ENCODE measurements at places on chromosomes 11 and 22.

DNA sequence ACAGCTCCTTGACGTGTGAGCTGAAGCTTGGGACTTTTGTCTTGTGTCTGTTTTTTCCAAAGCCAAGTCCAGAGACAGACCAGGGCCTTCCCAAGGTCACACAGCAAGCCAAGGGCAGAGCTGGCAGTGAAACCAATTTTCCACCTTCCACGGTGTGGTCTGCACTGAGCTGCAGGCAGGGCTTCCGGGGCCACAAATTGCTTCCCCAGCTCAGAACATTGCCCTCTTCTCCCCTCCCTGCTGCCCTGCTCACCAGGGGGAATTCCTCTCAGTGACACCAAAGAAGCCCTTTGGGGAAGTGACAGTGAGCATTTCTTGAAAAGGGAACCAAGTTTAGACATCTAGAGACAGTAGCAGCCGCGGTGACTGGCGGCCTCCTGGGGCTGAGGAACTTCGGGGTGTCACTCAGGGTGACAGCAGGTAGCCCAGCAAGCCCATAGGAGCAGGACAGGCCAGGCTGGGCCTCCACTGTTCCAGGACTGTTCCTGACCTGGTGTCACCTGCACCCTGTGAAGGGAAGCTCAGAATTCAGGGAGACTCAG, 9.2 kb downstream of the FXYD2 start:
- peak; percentile 74 for DNase-seq

DNA sequence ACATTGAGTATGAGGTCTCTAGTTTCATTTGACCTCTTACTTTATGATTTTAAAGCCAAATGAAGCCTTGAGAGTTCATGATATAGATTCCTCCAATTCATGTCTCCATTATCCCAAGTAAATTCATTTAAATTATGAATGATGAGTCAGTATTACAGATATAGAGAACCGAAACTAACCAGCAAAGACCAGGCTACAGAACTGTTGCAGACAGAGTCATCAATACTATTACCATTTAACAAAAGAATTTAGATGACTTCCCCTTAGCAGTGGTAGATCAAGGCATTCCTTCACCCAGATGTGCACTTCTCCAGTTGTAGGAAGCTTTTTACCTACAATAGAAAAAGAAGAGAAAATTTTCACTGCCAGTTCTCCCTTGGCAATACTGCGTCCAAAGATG, 11.8 kb upstream of the CCDC89 start:
- DNase-seq = no peak

- no peak for DNase-seq
Measured at GRCh38 chr11:24900514-24900913, 403.7 kb downstream of the LUZP2 start.

DNA sequence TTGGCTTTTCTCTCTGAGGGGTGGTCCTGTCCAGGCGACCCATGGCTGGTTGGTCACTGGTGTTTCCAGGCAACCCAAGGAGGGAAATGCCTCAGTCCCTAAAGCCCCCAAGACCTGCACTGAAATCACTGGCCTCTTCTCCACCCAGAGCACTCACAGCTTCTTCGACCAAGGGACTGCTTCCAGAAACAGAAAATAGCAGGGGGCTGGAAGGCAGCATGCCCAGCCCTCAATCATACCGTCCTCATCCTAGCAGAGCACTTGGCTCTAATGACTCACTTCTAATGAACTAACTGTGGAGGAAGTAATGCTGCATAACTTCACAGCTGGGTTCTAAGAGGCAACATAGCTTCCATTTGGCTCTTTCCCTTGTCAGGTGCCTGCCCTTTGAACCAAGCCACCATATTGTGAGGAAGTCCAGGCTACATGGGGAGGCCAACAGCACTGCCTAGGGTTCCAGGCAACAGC, 27.6 kb downstream of the DKK3 start:
- no peak for DNase-seq

- DNase-seq = no peak
Measured at GRCh38 chr11:79082280-79082679, 358.6 kb downstream of the TENM4 start.

GRCh38 chr11:1348796-1349326, 39.4 kb upstream of the TOLLIP start:
- DNase-seq = no peak

- DNase-seq = no peak
Measured at GRCh38 chr11:61125310-61125684, 23.0 kb downstream of the CD5 start.

DNA sequence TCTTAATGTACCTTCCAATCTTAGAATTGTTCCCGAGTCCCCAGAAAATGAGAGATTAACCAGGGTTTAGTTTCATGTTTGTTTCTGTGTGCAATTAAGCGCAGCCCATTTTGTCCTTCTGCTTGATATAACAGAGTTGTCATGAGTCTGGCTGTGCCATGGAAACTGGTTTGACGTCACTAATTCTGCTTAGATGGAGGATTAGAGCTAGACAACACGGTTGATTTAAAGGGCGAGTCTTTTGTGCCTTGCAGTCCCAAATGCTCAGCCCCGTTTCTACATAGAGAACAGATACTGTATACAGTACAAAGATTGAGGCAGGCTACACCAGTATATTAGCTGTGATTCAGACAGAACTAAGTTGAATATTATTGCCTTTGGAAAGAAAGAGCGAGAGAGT, 45.5 kb upstream of the ALKBH3 start:
- no peak for DNase-seq

DNA sequence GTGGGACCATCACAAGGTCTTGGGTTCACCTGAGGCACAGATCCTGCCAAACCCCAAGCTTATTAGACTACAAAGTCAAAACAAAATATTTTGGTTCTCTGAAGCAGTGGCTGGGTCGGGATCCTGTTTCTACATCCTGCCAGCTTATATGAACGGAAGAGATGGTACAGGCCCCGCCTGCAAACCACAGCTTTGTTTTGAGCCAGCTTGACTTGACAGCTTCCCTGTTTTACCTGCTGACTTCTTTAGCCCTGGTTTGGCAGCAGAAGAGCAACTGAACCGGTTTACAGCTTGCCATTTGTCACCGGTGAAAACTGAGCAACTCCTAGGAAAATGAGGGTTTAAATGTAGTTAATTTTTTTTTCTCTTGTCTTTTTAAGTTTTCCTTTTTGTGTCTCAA, 11.4 kb downstream of the PACS1 start:
- peak; percentile 63 for DNase-seq

- peak; percentile 26 for DNase-seq
Measured at GRCh38 chr11:69718147-69718546, 14.3 kb upstream of the FGF19 start.

GRCh38 chr11:14567064-14567651, 47.0 kb upstream of the PSMA1 start:
- DNase-seq = no peak

DNA sequence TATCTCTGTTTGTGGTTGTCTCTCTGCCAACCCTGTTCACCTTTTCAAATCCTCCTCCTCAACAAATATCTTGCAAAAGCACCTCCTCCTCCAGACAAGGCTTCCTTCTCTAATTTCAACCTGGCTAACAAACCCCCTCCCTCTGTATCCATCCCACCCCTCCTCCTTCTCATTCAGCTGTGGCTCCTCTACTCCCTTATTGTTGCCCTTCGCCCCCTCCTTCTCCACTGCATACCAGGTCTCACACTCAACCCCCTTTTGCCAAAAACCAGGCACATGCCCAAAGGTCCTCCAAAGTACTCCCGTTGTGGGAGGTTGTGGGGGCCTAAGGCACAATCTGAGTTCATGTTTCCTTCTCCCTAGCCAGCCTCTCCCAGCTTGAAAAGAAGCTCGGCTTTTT, 110.6 kb downstream of the JRKL start:
- no peak for DNase-seq

DNA sequence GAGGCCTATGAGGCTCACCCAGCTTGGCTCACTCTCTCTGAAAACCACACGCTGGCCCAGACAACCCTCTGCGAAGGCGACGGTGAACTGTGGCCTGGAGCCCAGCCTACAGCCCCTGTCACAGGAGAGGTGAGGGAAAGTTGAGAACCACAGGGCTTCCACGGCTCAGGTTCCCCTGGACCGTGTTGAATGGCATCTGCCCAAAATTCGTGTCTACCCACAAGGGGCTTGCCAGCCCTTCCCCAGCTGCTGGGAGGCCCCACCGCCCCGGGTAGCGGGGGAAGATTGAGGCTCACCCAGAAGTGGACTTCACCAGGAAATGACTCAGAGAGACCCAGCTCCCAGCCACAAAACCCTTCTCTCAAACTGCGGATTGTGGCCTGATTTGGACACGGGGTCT, 197.1 kb downstream of the CTTN start:
- no peak for DNase-seq

GRCh38 chr11:126186025-126186698, 25.3 kb downstream of the RPUSD4 start:
- DNase-seq = no peak

DNA sequence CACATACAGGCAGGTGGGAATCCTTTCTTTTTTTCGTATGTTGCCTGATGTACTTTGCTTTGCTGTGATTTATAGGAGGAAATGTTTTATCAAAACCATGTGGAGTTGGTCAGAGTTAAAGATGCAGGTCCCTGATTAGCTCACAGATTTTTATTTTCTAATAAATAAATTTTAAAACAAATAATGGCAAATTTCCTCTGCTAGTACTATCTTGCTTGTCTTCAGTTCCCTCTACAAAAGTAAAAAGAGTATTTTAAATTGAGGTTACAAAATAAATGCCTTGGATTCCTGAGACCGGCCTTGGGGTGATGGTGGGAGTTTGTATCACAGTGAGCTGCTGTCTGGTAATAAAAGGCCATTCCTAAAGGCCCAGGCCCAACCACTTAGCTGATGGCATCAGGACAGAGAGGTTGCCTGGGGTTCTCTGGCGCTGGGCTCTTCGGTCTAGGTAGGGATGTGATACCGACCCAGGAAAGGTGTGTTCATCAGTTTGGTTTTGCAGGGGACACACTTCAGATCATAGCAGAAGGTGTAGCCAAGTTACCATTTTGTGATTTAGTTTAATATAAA, 129.0 kb downstream of the TBC1D22A start:
- DNase-seq = no peak

DNA sequence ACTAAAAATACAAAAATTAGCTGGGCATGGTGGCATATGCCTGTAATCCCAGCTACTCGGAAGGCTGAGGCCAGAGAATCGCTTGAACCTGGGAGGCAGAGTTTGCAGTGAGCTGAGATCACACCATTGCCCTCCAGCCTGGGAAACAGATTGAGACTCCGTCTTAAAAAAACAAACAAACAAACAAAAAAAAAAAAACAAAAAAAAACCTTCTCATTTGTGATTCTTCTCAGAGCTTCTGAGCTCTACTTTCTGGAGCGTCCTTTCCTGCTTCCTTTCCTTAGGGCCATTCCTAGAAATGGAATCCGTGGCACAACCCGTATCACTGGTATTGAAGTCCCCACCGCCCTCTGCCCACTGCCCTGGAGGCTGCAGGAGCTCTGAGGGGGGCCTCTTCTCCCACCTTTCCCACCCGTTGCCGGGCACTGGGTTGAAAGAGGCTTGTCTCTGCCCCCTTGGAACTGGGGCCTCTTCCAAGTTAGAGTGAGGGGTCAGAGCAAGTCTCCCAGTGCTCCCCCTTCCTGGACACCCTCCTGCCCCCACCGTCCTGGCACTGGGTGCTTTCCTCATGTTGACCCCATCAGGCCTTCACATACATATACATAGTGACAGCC, 2.0 kb upstream of the SHISA8 start:
- no peak for DNase-seq

DNA sequence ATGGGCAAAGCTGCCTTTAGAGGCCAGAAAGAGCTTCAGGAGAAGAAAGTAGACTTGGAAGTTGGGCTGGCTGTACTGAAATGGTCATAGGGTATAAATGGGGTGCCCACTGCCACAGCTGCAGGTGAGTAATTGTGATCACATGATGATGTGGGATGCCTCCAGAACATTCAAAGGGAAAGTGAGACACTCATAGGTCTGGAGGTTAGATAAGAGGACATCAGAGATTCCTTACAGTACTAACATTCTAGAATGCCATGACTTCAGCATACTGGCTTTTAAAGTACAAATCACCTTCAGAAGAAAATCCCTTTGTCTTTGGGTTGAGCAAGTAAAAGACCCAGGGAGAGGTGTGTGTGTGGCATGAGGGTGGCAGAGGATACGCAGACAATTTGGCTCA, 419.2 kb downstream of the TENM4 start:
- no peak for DNase-seq

DNA sequence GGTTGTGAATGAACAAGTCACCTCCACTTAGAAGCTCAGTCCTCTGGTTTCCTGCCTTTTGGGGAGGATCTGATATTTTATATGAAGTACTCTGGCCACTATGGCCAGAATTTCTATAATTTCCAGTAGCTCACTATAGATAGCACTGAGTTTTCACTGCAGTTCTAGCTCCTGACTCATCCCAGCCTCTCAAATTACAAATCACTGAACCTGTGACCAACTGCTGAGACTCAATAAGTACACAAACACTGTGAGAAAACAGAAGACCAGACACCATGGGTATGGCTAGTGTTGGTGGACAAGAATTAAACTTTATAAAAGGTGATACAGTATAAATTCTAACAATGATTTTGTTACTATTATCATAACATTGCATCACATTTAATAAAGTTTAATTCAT, 47.1 kb upstream of the UCP3 start:
- DNase-seq = no peak

- no peak for DNase-seq
Measured at GRCh38 chr11:93403930-93404329, 73.4 kb downstream of the DEUP1 start.

- DNase-seq = no peak
Measured at GRCh38 chr22:22076361-22076760, 93.8 kb upstream of the TOP3B start.

Measured in activated naive CD8-positive, alpha-beta T cell treated with anti-CD3 and anti-CD28 coated beads, Interleukin-2, amount 50 U/mL, for 24 hours (primary cell).